ENCODE measurements at places on chromosomes 3 and 15.

GRCh38 chr3:197746209-197746608 is 3.5 kb upstream of the FYTTD1 start:
- DNase-seq: no peak

DNA sequence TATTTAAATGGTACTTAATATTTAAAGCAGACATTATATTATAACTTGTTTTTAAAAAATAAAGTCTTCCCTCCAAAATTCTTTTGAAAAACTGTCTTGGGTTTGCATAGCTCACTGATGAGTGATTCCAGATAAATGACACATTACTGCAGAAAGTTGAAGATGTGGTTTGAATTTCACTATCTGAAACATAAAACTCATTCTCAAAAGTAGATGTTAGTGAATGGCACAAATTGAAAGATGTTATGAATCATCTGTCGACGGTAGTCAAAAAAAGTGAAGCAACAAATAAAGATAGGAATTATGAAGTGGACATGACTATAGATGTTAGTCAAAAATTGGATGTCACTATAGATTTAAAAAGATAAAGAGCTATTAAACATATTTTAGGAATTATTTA is 280.5 kb downstream of the GAP43 start:
- no peak for DNase-seq

DNA sequence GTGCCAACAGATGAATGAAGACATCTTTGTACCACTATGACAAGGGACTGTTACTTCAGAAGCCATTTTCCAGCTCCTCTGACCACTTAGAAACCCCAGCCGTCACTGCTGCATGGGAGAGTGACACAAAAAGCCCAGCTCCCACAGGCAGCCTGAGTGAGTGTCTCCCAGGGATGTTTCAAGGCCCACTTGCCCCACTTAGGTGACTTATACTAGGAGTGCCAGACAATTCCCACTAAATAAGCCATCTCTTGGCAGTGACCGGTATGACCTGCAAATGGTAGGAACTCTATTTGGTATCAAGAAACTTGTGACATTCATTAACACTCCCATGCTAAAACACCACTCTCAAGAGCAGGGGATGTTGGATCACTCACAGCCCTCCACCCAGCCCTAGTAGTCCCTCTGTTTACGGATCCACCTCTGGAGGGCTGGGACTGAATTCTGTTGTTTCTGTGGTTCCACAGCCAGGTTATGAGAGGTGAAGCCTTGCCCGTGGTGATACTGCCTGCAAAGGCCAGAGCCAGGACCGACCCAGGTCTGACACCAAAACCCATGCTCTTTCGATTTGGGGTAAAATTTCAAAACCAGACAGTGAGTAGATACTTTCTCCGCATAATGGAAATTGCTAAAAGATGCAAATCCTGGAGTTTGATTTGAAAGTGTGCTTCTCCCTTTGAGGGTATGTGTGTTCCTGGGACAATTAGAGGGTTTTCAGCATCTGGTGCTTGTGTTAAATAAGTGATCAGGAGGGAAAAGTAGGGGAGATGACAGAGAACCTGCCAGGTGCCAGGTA is 14.5 kb downstream of the RBP1 start:
- DNase-seq: no peak

DNA sequence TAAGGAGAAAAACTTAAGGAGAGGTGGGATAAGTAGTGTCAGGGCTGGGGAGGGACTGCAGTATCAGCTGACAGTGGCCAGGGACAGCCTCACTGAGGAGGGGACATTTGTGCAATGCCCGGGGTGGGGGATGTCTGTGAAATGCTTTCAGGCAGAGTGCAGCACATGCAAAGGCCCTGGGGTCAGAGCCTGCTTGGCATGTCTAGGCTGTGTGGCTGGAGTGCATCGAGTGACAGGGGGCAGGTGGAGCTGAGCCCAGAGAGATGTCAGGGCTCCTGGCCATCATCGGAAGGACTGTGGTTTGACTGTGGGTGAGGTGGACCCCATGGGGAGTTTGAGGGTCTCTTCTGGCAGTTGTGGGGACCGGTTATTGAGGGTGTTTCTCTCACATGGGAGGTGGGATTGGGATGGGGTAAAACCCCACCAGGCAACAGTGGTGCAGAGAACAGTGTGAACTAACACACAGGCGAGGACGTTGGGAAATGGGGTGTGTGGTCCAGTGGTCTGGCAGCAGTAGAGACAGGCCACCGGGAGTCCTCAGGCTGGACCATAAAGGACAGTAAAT is 61.2 kb downstream of the FBLN2 start:
- no peak for DNase-seq

GRCh38 chr3:14853271-14853951 is 34.6 kb downstream of the FGD5 start:
- DNase-seq: no peak

GRCh38 chr15:77507911-77508310 is 87.2 kb downstream of the HMG20A start:
- no peak for DNase-seq

- DNase-seq: no peak
Measured at GRCh38 chr3:103367481-103367880, 932.7 kb downstream of the ZPLD1 start.

- DNase-seq: peak; percentile 30
Measured at GRCh38 chr3:72629191-72629631, 219.0 kb downstream of the SHQ1 start.

GRCh38 chr15:91589360-91589759 is 264.1 kb upstream of the SLCO3A1 start:
- no peak for DNase-seq

DNA sequence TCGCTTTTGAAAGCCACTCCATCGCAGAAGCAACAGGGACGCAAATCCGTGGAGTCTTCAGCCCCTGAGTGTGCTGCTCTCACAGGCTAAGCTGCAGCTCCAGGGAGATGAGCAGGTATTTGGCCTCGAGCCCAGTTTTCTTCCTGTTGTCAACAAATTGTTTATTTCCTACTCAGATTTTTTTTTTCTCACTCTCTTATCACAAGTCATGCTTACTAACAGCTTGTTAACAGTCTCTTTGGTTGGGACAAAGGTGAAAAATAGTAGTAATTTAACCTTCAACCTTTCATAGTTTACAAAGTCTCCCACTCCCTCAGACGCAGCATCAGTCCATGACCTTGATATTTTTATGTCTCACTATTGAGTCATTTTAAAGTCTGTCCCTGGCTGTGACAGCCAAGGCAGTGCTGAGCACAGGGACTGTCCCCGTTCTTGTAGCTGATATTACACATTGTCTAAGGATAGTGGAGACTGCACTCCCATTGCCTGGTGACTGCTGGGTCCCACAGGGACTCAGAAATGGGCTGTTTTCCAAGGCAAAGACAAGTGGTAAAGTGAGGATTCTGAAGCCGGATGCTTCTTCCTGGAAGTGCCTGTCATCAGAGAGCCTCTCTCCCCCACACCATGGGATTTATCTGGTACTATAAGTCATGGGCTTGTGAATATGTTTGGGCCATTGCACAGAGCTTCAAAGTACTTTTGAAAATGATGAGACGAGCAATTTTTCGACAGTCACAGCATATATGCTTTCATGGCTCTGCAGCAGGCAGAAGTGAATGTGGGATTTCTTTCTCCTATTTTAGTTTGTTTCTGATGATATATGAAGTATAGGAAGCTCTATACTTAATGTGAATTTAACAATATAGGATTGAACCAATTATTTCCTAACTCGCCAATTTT is 59.8 kb upstream of the UNC13C start:
- DNase-seq: peak; percentile 73

DNA sequence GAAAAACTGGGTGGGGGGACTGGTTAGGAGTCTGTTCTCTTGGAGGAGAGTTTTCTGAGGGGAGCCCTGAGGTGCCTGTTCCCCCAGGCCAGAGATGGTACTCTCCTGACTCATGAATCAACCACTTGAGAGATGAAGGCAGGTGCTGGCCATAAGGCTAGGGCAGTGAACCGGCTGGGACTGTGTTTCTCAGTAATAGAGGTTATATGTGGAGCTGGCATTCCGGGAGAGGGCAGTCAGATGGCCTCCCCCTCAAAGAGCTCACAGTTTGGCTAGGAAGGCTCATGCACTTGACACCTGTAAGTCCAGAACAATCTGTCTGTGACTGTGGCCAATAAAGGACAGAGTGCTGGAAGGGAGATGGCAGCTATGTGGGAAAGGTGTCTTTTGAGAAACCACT is 10.0 kb upstream of the SCN10A start:
- DNase-seq: no peak

GRCh38 chr15:99929266-99929665 is 196.0 kb upstream of the LYSMD4 start:
- DNase-seq: no peak

DNA sequence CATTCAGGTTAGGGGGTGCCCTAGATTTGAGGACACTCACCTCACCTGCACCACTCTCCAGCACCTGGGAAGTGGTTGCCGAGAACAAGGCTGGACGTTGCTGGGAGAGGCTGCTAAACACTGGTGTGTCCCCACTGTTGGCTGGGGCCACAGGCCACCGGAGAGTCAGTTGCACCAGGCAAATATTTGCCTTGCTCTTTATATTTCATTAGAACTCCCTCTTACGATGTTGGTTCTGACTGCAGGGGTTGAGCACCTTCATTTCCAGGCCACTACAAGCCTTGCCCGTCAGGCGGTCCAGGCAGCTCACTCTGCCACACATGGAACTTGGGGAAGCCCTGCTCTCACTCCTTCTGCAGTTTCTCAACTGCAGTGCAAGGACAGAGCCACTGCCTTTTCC is 30.7 kb downstream of the HCN4 start:
- no peak for DNase-seq

DNA sequence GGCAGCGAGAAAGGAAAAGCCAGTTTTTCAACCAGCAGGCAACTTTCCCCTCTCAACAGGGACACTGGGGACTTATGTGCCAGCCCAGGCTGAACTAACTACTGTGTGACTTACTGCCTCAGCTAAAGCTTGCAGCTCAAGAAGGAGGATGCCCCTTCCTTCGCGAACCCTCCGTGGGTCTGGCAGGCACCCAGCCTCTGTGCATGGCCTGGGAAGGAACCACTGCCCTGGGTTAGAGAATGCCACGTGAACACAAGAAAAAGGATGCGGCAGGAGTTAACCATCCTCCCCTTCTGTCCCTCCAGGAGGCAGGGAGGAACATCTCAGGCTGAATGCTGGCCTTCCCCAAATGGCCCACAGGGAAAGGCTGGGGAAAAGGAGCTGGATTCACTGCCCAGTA is 29.0 kb downstream of the CHDH start:
- DNase-seq: no peak

GRCh38 chr3:128068156-128068620 is 16.0 kb downstream of the SEC61A1 start:
- peak; percentile 26 for DNase-seq

- no peak for DNase-seq
Measured at GRCh38 chr3:106820726-106821362, 556.4 kb upstream of the CCDC54 start.
